ENCODE measurements at places on chromosomes 1 and 21. TPM values are rescaled to one million over a fixed set of nuclear protein-coding genes. Genes with fewer than 3 reads are reported as not detected.

Gene CYP4A11
- polyA plus RNA-seq = 59.8 TPM

- DNase-seq = peak; percentile 7
These were observed 57.6 kb upstream of the KIF1B start for GRCh38 chr1:10152709-10153284.

GRCh38 chr21:45821998-45822397, 159.6 kb upstream of the COL6A1 start:
- no peak for DNase-seq

Gene PEAR1
- polyA plus RNA-seq = 21.1 TPM

GRCh38 chr1:3049164-3049563, 19.8 kb upstream of the PRDM16 start:
- no peak for DNase-seq

DNA sequence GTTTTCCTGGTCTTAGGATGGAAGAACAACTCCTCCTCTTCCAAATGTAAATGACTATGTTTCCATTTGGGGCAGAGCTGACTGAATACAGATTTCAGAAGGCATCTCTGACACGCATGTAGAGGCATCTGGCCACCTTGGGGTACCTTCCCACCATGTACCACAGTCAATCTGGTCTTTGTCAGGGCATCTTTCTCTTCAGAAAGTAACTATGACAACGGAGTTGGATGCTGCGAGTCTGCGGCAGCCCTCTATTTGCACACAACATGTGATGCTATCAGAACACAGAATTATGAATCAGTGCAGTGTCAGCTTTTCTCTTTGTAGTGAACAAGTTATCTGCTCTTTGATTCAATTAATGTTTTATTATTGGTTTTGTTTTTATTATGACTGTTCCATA, 94.7 kb downstream of the TSEN15 start:
- no peak for DNase-seq

- no peak for DNase-seq
These were observed 760 bp upstream of the GJC2 start for GRCh38 chr1:228148935-228149405.

Gene JAM2
- polyA plus RNA-seq = 14.1 TPM

Gene CCDC27
- 0.20 TPM for polyA plus RNA-seq

Gene MATN1
- 0.23 TPM for polyA plus RNA-seq

Gene CLCA4
- polyA plus RNA-seq = not detected

DNA sequence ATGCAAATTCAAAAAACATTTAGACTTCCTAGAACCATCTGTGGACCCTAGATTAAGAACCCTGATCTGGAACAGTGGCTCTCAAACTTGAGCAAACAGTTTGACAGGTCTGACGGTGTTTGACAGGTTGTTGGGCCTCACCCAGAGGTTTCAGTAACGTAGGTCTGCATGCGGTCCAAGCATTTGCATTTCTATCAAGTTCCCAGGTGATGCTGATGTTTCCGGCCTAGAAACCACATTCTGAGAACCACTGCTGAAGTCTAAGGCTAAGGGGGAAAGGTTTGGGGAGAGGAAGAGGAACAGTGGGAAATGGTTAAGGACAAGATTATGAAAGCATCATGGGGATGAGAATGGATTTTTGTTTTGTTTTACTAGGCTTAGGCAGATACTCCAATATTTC, 48.6 kb downstream of the MDM4 start:
- no peak for DNase-seq

GRCh38 chr1:200453553-200453905, 43.7 kb upstream of the ZNF281 start:
- no peak for DNase-seq

DNA sequence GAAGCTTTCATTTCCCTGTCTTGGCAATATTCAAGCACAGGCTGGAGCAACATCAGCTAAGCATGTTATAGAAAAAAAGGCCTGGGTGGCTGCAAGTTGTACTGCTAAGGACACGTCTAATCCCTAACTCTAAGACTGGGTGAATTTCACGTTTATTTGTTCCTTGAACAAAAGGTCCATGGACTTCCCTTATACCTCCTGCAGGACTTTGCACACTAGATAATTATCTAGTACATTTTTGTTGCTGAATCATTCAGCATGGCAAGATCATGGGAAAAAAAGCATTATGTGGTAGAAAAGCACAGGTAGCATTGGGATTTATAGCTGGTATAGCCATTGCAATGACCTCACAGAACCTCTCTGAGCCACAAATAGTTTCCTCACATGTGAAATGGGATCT, 130.7 kb upstream of the DMRTA2 start:
- no peak for DNase-seq

GRCh38 chr1:1391225-1391624, 7.9 kb downstream of the CCNL2 start:
- no peak for DNase-seq

DNA sequence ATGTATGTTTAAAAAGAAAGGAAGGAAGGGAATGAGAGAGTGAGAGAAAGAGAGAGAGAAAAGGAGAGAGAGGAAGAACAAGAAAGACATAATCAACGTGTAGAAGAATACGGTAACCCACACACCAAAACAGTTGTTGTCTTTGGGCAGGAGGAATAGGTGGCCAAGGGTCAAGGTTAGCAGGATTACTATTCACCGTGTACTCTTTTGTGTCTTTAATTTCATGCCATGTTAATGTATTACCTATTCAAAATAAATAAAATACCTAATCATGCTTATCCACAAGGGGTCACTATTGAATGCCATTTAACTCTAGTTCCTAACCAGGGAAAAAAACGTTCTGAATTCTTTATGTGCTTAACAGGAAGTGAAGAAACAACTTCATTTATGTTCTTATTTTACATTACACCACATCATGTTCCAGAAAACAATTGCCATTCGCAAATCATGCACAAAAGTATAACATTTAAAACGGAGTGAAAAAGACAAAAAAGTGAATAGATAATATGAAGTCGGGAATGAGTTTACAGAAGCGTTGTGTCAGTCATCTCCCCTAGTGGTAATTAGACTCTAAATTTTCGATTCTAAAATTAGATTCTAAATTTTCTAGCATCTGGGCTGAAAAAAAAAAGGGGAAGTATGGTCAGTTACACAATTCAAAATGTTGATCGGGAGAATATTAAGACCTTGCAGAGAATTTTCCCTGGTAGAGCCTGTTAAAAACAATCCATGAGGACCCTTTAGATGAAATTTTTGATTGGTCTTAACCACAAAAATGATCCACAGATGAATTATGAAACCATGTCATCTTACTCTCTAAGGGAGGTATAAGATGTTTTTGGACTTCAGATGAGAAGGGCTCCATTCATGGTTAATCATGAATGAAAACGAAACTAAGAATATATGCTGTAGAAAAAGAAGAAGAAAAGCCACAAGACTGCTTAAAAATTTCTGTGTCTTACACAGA, 700 bp upstream of the KMO start:
- peak; percentile 70 for DNase-seq

DNA sequence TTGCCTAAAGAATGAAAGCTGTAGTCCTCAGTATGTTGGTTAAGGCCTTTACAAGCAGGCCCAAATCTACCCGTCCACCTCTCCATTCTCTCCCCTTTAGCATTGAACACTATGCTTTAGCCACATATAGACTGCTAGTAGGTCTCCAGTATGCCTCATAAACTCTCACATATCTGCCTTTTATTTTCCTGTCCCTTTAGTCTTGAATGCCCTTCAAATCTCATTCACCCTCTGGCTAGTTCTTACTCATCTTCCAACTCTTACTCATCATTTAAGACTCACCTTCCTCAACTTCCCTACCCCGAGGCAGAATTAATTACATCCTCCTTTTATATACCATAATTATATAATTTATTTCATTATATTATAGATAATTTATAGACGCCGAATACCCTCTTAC, 78.7 kb upstream of the TSPAN2 start:
- no peak for DNase-seq

DNA sequence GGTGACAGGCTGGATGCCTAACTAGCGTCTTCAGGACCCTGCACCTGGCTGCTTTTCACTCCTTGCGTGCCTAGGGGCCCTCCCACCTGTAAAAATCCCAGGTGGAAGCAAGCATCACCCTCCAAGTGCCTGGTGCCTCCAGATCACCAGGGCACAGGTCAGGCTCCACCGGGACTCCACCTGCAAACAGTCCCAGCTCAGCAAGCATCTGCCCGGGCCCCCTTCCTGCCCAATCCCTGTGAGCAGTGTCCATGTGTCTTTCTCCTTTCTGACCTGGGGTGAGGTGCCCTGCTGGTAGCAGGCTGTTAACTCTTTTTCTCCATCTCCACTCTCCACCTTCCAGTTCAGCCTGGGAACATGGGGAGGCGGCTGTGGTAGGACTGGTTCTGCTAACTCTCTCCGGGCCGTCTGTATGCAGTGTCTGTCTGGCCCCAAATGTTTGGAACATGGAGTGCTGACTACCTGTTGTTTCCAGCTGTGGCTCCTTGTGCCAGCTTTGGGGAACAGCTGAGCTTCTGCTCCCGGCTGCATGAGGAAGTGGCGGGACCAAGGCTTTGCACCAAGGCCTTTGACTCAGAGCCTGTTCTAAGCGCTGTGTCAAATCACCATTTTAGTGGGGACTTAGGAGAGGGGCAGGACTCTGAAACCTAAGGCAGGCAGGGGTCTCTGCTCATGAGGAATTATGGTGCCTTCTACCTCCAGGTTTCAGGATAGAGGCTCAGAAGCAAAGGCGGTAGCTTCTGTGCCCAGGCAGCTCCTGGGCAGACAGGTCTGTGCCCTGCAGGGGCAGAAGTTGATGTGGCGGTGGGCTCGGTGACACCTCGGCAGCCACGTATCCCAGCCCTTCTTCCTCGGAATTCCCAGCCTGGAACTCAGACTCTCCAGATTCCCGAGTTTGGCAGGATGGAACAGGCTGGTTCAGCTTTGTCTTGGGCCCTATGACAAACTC, 5.5 kb downstream of the GPR137B start:
- no peak for DNase-seq

All from left kidney (tissue), 8 donors.